Activated naive CD4-positive, alpha-beta T cell (primary cell): ENCODE measurements at places on chromosomes 11 and 22.

DNA sequence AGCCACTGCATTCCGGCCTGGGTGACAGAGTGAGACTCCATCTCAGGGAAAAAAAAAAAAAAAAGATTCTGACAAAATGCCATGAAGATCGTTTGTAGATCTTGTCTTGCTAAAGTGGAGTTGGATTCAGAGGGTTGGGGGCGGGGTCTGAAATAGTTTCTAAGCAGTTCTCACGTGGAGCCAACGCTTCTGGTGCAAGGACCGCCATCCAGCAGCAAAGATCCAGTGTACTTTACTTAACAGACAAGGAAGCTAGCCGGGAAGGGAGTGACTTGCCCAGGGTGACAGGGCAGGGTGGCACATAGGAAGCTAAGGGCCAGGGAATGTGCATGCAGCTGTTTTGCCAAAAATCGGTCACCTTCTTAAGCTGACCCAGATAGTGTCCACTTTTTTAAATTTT is 27.4 kb downstream of the APOL1 start:
- DNase-seq = no peak

DNA sequence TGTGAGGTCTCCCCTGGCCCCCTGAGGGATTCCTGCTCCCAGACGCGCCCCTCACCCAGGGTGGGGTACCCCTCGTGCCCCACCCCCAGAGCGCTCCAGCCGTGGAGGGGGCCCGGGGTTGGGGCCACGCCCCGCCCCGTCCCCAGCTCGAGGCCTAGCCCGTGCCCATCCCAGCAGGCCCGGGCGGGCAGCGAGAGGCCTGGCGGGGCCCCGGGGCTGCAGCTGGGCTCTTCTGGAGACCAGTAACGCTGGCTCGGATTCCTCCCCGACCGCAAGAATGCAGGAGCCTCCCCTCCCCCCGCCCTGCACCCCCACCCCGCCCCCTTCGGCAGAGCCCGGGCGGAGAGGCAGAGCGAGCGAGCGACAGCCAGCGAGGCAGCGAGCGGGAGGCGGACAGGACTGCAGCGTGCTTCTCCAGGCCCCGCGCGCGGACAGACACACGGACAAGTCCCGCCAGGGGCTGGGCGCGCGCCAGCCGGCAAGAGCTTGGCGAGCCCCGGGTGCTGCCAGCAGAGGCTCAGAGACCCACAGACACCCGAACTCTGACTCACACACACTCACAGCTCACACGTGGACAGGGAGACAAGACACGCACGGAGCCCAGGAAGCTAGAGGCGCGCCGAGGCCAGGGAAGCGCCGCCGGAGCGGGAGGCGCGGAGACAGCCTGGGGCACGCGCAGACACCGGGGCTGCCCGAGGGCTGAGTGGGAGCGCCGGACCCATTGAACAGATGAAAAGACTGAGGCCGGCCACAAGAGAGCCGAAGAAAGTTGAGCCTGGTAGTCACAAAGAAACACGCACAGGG is 15.2 kb downstream of the BCL9L start:
- peak; percentile 33 for DNase-seq

DNA sequence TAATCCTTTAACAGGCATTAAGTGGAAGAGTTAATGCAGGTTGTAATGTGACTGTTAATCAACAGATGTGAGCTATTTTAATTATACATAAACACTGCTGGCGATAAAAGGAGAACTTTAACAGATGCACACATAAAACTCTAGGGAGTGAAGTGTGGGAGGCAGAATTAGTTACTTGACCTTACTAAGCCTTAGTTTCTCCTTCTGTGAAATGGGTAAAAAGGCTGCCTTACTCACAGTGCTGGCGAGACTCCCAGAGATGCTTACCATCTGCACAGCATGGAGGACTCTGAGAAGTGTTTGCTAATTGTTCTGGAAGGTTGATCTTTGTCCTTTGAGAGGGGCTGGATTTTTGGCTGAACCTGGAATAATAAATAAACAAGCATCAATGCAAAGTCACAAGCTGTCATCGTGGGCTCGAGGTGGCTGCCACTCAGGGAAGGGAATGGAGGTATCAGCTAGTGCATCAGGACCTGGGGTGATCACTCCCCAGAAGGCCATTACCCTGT is 58.6 kb upstream of the MPEG1 start:
- DNase-seq = no peak

- DNase-seq = no peak
These were observed 326.7 kb upstream of the NCAM1 start for GRCh38 chr11:112634551-112634950.

DNA sequence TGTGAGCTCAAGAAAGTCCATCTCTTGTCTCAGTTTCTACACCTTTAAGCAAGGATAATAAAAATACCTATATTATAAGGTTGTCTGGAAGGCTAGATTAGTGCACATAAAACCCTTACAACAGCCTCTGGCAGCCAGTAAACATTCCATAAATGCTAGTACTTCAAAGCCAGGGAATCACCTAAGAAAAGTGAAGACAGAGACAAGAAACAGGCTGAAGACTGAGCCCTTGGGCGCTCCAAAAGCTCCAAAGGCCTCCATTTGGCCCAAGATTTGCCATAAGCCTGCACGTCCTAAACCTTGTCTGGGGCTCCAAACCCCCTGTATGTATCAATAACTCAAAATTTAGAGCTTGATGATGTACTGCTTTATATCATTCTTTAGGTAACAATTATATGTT is 52.2 kb upstream of the AKIP1 start:
- DNase-seq = no peak

- DNase-seq = no peak
These were observed 53.0 kb downstream of the CTSC start for GRCh38 chr11:88284336-88285050.
